ENCODE measurements at places on chromosomes 11 and 22.
A peak's percentile ranks its signal among the peaks of the same experiment; 100 is the strongest.

GRCh38 chr22:43846966-43847365 lies 15.3 kb downstream of the SULT4A1 start:
- DNase-seq: no peak

GRCh38 chr22:20128902-20129746 lies 2.5 kb upstream of the ZDHHC8 start:
- peak; percentile 53 for DNase-seq

DNA sequence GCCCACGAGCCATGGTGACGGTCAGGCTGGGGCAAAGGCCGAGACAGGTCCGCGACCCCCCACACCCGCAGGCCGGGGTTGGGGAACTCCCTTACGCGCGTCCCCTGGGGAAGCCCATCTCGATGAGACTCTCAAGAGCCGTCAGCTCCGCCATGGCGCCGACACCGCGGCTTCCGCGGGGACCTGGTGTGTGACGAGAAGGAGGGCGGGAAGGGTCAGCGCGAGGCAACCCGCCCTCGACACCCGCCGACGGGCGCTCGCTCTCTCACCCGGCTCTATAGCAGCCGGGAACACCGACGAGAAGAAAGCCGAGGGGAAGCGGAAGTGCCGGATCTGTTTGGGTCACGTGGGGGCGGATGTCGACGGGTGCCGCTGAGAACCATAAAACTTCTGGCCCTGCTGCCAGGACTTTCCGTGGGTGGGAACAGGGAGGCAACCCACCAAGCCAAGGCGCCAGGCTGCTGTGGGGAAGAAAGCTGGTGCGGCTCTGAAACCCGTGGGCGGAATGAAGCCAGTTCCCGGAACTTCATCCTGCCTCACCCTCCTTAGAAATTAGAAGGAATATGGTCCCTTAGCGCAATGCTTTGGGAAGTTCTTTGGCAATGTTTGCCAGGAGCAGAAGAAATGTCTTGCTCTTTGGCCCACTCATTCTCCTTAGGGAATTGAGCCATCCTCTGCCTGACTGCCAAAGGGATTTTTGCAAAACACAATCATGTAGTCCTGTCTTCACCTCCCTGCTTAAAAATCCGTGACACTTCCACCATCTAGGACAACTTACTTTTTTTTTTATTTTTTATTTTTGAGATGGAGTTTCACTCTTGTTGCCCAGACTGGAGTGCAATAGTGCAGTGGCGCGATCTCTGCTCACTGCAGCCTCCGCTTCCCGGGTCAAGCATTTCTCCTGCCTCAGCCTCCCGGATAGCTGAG lies at the start of gene UBXN1:
TSS of gene UBXN1 (minus strand) at position 304 of the 927 bp plus-strand sequence. CDS start at position 154, 150 bp downstream.
- DNase-seq: peak; percentile 99

DNA sequence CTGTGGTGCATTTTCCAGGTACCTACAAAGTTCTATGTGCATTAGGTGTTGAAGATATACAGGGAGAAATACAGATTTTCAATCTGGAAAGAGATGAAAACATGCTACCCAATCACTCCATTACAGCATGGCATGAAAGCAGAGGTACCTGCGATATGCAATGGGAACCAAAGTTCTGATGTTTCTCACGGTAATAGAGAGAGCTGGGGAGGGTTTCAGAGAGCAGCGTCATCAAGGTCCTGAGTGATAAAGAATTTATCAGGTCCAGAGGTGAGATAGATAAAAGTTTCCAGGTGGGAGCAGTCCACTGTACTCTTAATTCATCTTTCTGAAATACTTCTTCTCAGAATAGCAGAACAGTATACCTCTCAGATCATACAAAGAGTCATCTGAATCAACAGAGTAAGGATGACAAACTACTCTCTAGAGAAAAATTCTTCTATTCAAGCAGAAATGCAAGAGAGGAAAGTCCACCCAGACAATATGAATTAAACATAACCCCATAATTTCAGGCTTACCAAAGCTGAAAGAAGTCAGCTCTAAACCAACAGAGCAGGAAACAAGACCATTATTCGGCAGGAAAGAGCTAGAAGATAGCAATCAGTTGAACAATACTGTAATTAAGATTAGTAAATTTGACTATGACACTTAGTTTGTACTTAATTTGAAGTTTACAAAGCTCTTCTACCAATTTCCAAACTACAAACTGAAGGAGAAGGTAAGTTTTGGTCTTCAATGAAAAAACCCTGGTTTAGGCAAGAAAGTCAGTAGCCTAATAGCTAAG lies 12.8 kb downstream of the CTSC start:
- DNase-seq: no peak

DNA sequence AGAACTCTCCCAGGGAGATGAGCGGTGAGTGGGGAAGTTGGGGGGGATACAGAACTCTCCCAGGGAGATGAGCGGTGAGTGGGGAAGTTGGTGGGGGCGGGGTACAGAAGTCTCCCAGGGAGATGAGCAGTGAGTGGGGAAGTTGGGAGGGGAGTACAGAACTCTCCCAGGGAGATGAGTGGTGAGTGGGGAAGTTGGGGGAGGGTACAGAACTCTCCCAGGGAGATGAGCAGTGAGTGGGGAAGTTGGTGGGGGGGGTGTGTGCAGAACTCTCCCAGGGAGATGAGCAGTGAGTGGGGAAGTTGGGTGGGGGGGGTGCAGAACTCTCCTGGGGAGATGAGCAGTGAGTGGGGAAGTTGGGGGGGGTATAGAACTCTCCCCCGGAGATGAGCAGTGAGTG lies 186.5 kb downstream of the SHANK2 start:
- no peak for DNase-seq

DNA sequence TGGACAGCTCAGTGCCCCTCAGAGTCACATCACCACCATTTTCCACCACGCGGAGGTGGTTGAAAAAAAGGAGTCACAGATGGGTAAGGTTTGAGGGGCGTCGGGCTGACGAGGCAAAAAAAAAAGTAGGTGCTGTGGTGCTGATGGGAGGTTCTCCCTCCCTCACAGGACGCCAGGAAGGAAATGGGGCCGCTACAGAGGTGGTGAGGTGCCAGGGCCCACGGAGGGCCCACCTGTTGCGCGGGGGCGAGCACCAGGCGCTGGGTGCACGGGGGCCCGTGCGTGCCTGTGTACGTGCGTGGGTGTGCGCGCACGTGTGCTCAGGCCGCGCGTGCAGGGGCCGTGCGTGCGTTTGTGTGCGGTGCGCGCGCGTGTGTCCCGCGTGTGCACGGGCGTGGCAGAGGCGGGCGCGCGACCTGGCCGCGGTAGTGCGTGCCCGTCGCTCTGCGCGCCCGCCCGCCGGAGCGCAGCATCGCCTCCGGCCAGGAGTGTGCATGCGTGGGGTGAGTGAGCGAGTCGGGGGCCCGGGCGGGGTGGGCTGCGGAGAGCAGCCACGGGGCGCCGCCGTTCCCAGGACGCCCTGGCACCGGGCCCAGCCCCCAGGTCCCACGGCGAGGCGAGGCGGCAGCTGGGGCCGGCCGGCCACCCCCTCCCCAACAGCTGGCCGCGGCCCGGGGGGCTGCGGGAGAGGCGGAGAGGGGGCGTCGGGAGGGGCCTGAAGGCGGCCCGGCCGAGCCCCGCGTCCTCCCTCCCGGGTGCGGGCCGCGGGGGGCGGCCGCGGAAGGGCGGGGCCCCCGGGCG lies 2.8 kb downstream of the PDGFB start:
- DNase-seq: no peak

GRCh38 chr11:64316672-64317324 lies 561 bp downstream of the TRMT112 start:
- no peak for DNase-seq

GRCh38 chr11:100515087-100515486 lies 172.0 kb upstream of the ARHGAP42 start:
- no peak for DNase-seq

GRCh38 chr11:70460964-70461363 lies 62.6 kb downstream of the CTTN start:
- no peak for DNase-seq

DNA sequence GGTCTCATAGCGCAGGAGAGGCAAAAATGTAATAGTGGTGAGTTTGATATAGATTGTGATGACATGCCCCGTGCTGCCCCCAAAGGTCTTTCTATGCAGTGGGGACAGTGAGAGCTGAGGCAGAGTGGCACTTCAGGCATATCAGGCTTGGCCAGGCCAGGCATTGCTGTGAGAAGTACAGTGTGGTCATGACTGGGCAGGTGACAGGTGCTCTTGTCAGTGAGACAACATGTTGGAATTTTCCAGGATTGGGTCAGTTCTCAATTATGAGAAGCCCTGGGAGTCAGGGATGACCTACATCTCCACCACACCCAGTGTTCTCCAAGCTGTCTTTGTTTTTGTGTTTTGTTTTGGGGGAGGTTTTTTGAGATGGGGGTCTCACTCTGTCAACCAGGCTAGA lies 3.7 kb downstream of the SNAP29 start:
- no peak for DNase-seq

GRCh38 chr11:44474702-44475101 lies 90.8 kb upstream of the CD82 start:
- no peak for DNase-seq

DNA sequence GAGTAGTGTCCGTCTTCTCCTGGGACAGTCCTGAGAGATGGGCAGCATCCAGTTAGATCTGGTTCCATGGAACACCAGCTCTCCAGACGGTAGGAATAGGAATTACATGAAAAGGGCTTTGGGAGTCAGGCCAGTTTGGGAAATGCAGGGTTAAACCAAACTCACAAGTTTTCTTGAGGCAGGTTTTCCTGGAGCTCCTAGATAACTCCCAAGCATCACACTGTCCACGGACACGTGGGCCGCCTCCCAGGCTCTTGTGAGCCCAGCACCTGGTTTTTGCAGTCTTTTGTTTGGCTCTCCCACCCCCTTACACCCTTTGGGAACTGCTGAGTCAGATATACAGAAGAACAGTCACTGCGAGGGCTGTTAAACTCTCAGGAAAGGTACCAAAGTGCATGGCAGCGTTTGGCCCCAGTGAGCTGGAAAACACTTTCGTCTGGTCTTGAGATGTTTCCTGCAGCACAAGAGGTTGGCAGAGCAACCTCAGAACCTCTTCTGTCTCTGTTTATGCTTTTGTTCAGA lies 90.0 kb downstream of the BCR start:
- peak; percentile 5 for DNase-seq

- DNase-seq: no peak
Observed at GRCh38 chr11:16784666-16785065, 46.2 kb downstream of the C11orf58 start.

GRCh38 chr11:114346709-114347141 lies 50.5 kb downstream of the NNMT start:
- DNase-seq: peak; percentile 29

DNA sequence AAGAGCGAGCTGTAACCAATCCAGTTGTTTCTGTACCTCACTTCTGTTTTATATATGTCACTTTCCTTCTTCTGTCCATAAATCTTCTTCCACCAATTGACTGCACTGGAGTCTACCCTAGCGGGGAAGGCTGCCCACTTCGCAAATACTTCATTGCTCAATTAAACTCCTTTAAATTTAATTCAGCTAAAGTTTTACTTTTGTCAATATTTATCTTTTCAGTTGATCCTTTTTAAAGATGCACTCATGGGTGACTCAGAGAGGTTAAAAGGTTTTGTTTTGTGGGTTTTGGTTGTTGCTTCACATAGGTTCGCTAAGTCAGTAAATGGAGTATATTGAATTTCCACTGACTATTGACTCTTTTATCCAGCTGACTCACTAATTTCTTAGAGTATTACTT lies 597.2 kb downstream of the DLG2 start:
- peak; percentile 74 for DNase-seq

- DNase-seq: no peak
Observed at GRCh38 chr11:2555336-2555735, 110.5 kb downstream of the KCNQ1 start.

Data from fibroblast of mammary gland (primary cell).